Stimulated activated CD8-positive, alpha-beta memory T cell treated with anti-CD3 and anti-CD28 coated beads, Interleukin-4, amount 100 ng/mL, for 1 hour (primary cell): ENCODE measurements at places on chromosomes 2 and 18.

DNA sequence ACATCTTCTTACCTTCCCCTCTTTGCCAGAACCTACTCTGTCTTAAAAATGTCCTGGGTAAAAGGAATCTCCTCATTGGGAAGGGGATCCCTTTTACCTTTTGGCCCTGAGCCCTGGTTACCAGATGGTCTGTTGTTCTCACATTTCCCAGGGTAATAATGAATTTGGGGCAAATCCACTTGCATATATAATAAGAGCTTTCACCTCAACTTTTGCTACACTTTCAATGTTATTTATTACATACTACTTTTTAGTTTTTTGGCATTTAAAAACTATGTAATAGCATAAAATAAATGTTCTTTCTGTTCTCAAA lies 15.0 kb downstream of the CERS6 start:
- DNase-seq = no peak

DNA sequence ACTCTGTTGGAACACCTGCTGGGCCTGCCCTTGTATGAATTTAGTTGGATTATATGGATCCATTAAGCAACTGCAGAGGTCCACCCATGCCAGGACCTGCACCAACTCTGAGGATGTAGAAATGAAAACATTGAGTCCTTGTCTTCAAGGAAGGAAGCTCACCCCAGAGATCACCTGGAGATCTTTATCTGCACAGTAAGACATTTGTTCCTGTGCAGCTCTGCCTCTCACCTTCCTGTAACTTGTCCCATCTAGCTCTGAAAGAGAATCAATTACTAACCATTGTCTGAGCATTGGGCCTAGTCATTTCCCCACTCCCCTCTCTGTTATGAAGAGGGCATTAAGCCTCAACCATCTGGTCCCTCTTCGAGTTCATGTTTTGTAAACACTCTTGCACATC lies 105.2 kb upstream of the YWHAQ start:
- DNase-seq = no peak

DNA sequence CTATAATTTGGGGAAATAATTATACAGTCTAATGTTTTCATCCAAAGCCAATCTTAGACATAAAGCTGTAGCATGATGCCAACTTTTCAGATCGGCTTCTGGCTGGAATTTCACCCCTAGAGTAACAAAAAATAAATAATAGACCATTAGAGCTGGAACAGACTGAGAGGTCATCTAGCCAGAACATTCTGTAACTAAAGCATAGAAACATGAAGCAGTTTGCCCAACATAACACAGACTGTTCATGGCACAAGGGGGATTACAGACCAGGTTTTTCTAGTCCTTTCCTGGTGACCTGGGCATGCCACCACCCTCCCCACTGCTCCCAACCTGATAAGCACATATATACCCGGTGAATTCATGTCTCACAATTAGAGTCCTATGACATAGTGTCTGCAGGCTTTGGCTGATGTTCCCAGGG lies 116.4 kb upstream of the PPP1CB start:
- no peak for DNase-seq

- DNase-seq = no peak
These were observed 59.9 kb upstream of the EML6 start for GRCh38 chr2:54663424-54664030.

DNA sequence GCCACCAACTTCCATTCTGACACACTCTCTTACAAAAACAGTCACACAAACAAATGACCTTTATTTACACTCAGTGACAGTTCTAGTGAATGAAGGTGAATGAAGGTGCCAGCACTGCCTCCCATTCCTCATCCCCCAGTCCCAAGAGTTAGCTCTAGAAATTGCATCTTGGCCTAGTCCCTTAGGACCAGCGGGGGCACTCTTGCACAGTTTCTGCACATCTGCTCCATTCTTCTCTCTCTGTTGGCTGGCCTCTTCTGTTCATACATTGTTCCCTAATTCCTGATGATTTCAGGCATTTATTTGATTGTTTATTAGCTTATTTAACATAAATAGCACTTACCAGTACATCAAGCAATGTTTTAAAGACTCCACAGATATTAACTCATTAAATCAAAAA lies 30.9 kb downstream of the GAREM1 start:
- no peak for DNase-seq

- no peak for DNase-seq
These were observed 23.1 kb upstream of the DSG3 start for GRCh38 chr18:31424383-31424988.

GRCh38 chr2:232973796-232974195 lies 39.3 kb downstream of the NGEF start:
- DNase-seq = no peak

DNA sequence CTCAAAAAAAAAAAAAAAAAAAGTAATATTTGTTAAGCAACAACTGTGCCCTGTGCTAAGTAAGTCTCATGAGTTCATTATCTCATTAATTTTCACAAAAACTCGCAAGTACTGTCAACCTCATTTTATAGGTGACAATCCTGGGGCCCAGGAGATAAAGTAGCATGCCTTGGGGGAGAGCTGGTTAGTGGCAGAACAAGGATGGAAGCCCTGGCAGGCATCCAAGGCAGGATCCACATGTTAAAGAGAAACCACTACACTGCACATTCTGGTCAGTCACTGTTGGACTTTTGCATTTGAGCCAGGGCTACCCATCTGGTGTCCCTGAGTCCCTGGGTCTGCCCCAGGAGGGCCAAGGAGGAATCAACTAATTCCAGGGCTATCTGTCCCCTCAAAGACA lies 54.6 kb downstream of the ZFP36L2 start:
- no peak for DNase-seq

GRCh38 chr2:136060416-136060815 lies 57.5 kb downstream of the CXCR4 start:
- DNase-seq = no peak

GRCh38 chr2:39141334-39142271 lies 20.8 kb upstream of the SOS1 start:
- DNase-seq = no peak

- no peak for DNase-seq
These were observed 3.5 kb downstream of the RHOB start for GRCh38 chr2:20450201-20450999.
